ENCODE measurements at places on chromosomes 13 and 19.
A peak's percentile ranks its signal among the peaks of the same experiment; 100 is the strongest.

DNA sequence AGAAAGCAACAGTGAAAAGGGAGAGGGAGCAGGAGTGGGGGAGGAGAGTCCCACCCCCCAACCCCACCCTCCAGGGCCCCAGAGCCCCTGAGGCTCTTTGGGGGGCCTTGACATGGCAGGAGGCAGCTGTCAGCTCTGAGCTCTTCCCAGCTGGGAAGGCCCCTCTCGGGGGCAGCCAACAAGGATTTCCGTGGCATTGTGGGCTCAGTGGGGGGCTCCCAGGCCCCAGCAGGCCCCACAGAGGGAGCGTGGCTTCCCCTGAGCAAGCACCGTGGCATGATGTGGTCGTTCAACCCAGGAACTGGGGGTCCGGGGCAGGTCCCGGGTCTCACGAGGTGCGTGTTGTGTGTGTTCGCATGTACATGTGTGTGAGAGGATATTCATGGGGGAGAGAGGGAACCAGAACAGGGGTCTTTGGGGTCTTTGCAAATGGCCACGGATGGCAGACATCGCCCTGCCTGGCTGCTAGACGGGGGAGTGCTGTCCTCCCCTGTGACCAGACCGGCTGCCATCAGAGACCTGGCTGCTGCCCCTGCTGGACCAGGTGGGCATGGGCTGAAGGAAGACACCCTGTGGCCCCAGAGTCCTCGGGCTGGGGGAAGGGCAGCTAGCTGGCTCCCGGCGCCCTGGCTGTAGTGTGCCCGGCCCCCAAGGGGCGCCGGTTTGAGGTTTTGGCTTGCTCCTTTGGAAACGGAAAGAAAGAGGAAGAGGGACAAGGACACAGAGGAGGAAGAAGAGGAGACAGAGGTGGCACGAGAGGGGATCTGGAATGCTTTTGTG lies 3.7 kb upstream of the AKAP8L start:
- no peak for DNase-seq

DNA sequence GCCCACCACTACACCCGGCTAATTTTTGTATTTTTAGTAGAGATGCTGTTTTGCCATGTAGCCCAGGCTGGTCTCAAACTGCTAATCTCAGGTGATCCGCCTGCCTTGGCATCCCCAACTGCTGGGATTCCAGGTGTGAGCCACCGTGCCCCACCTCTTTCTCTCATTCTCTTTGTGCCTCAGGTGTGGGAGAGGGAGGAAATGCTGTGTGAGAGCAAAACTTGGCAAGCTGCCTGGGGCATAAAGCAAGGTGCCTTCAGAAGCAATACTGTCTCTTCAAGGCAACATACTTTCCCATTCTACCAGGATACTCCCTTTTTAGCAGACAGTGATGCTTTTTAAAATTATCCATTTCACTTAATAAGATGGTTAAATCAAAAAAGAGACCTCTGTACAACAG lies 53.2 kb upstream of the RFC3 start:
- no peak for DNase-seq

GRCh38 chr19:40465025-40465556 lies 454 bp downstream of the BLVRB start:
- peak; percentile 69 for DNase-seq

- no peak for DNase-seq
These were observed 8.7 kb upstream of the RPL21 start for GRCh38 chr13:27242702-27243101.

DNA sequence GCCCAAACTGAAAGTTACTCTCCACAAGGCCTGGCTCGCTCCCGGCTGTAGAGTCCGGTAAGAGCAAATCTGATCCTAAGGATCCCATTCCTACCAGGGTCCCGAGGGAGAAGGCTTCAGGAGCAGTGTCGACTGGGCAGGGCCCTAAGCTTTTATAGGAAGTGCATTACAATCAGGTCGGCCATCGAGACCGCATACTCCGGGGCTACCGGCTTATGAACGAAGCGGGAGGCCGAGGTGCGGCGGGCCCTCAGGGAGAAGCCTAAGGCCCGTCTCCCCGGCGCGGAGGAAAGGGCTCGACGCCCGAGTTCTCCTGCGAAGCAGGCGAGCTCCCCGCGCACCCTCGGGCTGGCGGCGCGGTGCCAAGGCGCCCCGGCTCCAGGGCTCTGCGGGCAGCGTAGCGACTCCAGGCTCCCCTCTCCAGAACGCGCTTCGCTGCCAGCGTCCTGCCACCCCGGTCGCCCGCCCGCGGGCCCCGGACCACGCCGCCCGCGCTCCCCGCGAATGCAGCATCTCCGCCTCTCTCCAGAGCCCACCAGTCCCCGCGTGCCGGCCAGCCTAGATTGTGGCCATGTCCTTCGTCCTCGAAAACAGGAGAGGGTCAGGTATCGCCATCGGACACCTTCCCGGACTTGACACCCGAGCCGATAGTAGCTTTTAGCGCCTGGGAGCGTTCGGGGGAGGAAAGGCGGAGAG lies 1.4 kb downstream of the EFNB2 start:
- peak; percentile 37 for DNase-seq

- peak; percentile 20 for DNase-seq
These were observed 32.7 kb downstream of the FAM187B start for GRCh38 chr19:35195830-35196229.

GRCh38 chr19:17183858-17184321 lies 31.3 kb upstream of the USE1 start:
- DNase-seq, result no peak

GRCh38 chr19:46081928-46082727 lies 41.3 kb upstream of the IGFL4 start:
- DNase-seq, result peak; percentile 70

DNA sequence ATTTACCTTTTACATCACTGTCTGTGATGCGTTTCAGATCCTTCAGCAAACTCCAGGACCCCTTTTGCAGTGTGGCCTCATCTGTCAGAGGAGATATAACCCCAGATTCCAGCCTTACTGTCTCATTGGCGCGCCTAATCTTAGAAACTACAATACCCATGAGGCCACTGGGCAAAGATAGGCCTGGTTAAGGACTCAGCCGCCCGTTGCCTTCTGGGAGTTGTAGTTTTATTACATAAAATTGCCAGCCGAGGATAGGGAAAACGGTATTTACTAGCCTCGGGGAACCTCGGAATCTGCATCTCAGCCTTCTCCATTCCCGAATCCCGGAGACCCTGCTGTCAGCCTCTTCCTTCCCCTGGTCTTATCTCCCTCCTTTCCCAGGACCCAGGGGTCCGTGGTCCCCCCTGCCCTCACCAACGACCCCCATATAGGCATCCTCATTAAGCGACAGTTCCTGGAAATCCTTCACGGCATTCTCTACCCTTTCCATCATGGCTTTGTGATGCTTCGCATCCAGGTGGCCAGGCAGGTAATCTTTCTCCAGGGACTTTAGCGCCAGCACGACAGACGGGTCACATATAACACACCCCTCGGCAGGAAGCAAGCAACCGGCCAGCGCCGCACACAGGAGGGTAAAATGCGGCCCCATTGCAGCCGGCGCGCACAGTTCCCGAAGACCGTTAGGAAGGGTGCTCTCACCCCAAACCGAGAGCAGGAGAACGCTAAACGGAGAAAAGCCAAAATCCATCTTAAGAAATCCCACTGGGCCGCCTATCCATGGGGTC lies 1.3 kb downstream of the IZUMO1 start:
- DNase-seq, result peak; percentile 78
